ENCODE measurements at places on chromosomes 16 and 17.

- no peak for DNase-seq
Observed at GRCh38 chr16:66508248-66508913, 41.5 kb downstream of the TK2 start.

- no peak for DNase-seq
Observed at GRCh38 chr17:31736855-31737625, 122.0 kb downstream of the COPRS start.

DNA sequence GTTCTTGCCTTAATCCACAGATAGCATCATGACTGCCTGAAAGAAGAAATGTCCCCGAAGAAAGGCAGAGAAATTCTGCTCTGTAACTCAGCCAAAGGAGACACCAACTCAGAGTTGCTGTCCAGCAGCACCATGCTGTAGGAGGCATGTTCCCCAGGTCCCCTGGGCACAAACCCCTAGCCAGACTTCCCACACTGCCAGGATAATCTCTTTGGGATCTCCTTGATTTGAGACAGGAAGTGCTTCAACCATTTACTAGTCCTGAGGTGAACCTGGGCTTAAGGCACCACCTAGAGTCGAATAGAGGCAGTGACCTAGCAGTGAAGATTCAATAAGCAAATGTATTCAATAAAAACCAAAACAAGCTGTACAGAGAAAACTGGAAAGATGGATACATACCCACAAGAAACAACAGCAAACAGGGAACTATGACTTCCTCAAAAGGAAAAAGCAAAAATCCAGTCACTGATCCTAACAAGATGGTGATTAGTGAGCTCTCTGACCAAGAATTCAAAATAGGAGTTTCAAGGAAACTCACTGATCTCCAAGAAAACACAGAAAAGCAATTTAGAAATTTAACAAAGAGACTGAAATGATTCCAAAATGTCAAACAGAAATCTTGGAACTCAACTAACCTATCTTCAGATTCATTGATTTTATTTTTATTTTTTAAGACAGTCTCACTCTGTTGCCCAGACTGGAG is 5.7 kb downstream of the OR4D2 start:
- no peak for DNase-seq

DNA sequence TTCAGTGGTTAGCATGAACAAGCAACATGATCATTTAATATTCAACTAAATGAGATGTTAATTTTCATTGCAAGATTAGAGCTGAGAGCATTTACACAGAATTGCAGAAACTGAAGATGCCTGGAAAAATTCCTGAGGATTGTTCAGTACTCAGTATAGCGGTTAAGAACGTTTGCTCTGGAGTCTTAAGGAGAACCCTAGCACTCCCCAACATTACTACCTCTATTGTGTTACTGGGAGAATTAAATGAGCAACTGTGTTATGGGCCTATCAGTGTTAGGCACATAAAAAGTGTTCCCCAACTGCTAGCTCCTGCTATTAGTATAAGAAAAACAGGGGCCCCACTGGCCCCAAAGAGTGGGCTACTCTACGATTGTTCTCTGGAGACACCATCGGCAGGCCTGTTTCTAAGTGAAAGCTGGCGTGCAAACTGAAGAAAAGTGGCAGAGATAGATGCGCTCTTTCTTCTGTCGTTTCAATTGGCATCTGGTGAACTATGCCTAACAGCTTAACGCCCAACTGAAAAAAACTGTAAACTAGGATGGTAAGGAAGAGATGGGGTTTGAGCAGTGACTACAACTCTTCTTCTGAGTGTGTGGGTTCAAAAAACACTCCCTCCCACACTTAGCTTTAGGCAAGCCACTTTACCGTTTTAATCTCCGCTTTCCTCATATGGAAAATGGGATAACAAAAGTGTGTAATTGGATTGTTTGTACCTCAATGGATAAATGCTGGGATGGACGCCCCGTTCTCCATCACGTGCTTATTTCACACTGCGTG is 1.3 kb downstream of the CDR2 start:
- no peak for DNase-seq

DNA sequence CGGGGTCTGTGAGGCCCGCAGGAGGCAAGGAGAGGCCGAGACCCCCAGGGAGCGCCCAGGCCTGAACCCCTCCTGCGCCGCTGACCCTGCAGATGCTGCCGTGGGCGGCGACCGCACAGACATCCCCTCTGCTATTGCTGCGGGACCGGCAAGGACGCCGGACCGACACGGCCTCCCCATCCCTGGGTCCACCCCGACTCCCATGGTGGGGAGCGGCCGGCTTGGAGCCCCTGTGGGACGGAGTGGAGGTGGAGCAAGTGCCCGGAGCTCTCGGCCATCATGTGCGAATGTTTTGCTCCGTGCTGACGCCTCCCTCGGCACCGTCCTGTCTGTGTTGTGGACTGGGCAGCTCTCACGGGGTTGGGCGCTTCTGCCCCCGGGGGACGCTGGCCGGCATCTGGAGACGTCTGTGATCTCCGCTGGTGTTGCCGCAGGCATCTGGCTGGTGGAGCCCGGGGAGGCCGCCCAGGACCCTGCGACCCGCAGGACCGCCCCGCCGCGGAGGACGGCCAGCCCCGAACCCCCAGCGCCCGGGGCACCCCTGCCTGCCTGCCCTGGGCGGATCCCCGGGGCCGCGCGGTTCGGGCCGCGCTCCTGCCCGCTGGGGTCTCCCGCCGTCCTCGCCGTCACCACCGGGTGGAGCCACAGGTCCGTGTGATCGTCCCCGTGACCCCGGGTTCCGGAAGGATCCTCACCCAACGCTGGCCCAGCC is 12.8 kb upstream of the GNG13 start:
- DNase-seq: no peak

DNA sequence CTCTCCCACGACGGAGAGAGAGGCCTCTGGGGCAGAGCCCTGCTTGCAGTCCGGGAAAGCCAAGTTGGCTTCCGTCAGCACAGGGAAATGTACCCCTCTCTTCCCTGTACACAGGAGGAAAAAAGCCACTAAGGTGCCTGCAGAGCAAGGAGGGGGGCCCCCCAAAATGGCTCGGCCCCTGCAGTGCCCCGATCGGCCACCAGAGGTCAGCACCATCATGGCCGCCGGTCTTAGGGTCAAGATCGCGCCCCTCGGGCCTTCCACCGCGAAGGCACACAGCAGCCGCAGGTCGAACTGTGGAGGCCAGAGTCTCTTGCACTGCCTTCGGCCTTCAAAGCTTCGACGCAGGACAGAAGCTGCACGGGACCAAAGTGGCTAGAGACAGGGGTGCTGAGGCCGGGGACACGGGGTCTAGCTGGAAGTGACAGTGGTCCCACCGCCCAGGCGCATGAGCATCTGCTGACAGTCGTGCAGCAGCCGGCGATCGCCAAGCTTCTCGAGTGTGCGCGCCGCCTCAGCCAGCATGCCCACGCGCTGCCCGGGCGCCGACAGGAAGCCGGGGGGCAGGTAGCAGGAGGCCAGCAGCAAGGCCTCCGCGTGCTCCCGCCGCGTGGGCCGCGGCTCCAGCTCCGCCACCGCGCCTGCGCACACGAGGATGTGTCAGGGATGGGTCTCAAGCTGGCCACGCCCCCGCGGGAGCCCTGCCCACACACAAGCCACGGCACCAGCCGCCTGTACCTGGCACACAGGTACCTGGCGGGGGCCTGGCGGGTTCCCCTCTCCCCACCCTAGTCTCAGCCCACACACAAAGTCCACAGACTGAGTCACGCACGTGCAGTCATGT is 24.4 kb downstream of the SREBF1 start:
- no peak for DNase-seq
